ENCODE measurements at places on chromosomes 16 and 17. TPM values are rescaled to one million over a fixed set of nuclear protein-coding genes. Genes with fewer than 3 reads are reported as not detected.

The SLC13A5 gene
- total RNA-seq: 0.36 TPM

The TEX19 gene
- not detected for total RNA-seq

The NOB1 gene
- total RNA-seq: 32.4 TPM

The NETO2 gene
- total RNA-seq: 2.0 TPM

The CLDN7 gene
- total RNA-seq: 9.9 TPM

The KRT40 gene
- total RNA-seq: not detected

The PPP1R27 gene
- total RNA-seq: not detected

The TBC1D3B gene
- 13.8 TPM for total RNA-seq

The CDH13 gene
- total RNA-seq: 265 TPM

The SOX8 gene
- 2.2 TPM for total RNA-seq

The IL21R gene
- total RNA-seq: 3.8 TPM

The ATP1B2 gene
- total RNA-seq: 2.0 TPM

The DERL2 gene
- 57.5 TPM for total RNA-seq

The HSD17B2 gene
- total RNA-seq: not detected

The SLC5A11 gene
- total RNA-seq: not detected

The SLC22A31 gene
- total RNA-seq: not detected

The PGAP3 gene
- 22.0 TPM for total RNA-seq

The SLC6A4 gene
- 0.45 TPM for total RNA-seq

The CHST4 gene
- not detected for total RNA-seq

The PIEZO1 gene
- 120 TPM for total RNA-seq

Data from aorta (tissue), 5 donors.